ENCODE measurements at places on chromosomes 7 and 10.

DNA sequence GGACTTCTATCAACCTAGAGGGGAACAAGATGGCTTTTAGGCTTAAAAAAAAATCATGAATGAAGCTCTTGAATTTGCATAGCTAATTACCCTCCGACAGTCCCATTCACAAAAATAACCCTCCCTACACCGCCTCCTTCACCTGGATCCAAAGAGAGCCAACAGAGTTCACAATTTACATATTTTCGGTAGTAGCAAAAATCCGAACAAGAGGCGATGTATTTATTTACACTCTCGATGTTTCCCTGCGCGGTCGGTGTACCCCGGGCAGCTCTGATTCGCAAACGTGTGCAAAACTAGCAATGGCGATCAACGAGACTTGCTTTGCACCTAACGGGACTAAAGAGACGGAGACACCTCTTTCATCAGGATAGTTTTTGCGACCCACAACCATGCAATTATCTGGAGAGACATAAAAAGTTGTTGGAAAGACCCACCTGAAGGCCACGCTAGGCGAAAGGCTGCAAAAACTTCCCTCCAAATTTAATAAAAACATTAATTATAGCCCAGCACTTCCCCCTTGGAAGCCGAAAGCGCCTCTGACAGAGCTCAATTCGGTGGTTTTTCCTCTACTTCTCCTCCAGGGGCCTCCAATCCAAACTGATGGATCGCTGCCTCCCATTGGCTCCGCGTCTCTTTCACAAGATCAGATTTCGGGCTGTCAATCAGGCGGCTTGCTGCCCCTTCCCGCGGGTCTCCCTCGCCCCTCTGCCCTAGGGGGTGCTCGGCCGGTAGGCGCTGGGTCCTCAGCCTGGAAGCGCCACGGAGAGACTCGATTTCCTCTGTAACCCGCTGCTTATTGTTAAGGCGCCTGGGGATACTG lies at the start of gene ETV1:
Gene ETV1 (minus strand): TSS at position 541 of the 823 bp plus-strand sequence. CDS start 614 bp downstream, outside the sequence.
- no peak for DNase-seq

- DNase-seq: no peak
These were observed 163.8 kb downstream of the ELMO1 start for GRCh38 chr7:37284805-37285231.

GRCh38 chr10:46040004-46040403 lies 6.1 kb downstream of the MSMB start:
- no peak for DNase-seq

DNA sequence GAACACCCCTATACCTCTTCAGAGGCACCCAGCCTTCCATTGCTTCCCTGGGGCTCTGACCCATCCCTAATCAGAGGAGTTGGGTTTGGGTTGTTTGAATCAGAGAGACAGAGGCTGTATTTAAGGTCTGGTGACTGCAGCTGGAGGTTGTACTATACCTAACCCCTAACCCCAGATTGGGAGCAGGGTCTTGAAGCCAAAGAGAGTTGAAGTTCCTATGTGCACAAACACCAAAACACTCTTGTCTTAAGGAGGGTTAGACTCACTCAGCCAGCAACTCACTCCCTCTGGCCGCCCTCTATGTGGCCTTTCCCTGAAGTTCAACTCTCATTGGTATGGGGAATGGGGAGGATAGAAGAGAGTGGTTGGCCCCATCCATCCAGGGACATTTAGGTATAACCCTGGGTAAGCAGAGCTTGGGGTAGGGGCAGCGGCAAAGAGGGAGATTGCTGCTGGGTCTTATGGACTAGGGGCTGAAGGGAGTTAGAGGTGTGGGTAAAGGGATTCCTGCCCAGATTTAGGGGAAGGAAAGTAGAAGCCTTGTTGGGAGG lies 80.0 kb downstream of the PAX2 start:
- no peak for DNase-seq

DNA sequence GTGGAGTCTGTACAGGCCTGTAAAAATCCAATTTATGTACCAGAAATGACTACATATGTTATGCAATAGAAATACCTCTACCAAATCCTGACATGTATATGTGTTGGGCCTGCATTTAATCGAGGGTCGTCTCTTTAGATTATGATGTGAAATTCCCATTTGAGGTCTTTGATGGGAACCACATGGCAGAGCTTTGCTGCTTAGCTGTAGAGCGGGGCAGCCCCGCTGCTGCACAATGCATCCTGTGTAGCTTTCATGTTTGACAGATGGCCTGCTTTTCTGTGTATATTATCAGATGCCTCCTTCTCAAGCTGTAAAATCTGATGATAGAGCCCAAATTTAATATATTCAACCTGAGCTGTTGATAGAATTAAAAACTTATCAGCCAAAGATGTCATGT lies 65.8 kb downstream of the RAB18 start:
- no peak for DNase-seq

DNA sequence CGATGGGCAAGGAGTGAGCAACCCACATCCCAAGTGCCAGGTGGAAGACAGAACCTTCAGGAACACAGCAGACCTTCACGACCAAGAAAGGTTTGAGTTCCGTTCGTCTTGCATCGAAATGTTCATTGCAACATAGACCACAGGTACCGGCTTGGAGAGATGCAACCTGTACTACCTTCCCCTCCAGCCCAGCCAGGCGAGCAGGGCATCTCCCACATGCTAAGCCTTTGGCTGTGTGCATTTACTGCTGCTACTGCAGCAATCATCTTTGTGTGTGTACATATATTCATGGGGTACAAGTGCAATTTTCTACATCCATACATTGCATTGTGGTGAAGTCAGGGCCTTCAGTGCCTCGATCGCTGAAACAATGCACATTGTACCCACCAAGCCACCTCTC lies 58.8 kb downstream of the CTBP2 start:
- DNase-seq: no peak

DNA sequence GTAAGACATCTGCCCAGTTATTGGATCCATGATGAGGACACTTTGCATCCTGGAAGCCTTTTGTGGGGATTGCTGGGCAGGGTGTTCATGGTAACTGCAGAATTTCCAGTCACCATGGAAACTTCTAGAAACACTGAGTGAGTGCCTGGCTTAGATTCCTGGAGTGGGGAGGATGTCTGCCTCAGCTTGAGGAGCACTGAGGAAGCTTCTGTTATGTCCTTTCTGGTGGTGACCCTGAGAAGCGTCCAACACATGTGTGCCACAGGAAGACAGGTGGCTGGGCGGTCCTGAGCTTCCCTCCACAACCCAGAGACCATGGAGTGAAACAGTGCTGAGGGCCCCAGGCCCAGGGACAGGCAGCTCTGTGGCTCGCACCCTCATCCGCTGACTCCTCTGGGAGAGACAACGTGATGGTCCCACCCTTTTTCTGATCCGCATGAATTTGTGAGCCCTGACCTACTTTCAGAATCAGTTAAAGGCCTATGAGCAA lies 191.8 kb upstream of the CXCL12 start:
- DNase-seq: no peak

- no peak for DNase-seq
These were observed 3.1 kb downstream of the PALS2 start for GRCh38 chr7:24576171-24577025.

- DNase-seq: no peak
These were observed 613.7 kb upstream of the MKI67 start for GRCh38 chr10:128739930-128740329.

DNA sequence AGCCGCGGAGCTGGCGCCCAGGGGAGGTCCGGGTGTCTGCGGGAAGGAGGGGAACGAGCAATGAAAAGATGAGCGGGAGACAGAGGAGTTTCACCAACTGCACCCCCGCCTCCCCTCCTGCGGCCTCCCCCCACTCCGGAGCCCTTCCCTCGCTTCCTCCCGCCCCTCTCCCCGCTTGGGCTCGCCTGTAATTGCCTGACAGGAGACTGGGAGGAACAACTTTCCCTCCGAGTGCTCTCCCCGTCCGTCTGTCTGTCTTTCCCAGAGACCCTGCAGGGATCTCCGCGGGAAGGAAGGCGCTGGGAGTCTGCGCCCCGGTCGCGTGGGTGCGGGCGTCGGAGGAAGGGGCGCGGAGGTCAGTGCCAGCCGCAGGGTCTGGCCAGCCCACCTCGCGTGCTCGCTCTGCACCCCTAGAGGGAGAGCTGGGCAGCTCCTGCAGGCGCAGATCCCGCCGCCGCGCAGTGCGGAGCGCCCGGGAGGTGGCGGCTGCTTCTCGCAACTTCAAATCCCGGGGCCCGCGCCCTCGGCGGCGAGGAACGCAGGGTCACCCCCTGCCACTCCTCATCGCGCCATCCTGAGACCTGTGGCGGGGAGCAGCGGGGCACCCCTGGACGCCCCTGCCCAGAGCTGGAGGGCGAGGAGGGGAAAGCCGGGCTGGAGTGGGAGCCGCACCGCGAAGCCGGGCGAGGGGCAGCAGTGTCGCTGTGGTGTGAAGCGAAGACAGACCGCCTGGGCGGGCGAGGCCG lies 511 bp upstream of the NRP1 start:
- peak; percentile 86 for DNase-seq

DNA sequence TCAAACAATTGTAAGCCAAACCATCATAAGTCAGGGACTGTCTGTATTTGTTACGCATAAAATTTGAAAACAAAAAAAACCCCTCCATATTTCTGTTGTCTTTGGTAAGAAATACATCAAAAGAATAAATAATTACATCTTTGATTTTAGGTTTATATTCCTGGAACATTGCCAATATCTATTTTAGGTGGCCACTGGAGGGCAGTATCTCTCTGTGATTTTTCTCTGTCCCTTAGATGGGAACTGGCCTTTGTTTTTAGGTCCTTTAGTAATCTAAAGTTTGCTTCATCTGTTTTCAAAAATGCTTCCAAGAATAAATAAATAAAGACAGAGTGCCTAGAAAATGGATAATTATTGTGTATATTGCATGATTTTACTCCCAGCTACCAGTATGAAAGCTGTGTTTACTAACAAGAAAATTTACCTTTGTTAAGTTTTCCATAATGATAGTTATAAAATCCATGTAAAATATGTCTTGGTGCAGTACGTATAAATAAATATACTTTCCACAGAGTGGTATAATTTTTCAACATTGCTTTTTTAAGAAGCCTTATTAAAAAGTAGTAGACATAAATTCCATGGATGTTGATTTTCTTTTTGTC lies 64.2 kb downstream of the PHYHIPL start:
- no peak for DNase-seq

DNA sequence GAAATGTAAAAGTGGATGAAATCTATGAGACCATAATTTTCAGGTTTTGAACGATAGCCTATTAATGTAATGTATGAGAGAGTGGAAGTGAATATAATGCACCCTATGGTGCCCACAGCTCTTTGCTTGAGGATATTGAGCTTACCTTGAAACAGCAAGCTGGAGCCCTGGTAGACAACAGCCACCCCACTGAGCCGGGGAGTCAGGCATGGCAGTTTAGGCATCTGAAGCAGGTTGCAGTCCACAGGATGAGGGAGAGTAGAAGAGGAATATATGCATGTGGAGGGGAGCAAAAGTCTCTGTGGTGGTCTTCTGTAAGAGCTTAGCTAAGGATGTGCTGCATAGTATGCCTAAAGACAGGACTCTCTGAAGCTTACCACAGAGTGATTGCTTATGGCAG lies 817.3 kb downstream of the DNAJB9 start:
- no peak for DNase-seq

DNA sequence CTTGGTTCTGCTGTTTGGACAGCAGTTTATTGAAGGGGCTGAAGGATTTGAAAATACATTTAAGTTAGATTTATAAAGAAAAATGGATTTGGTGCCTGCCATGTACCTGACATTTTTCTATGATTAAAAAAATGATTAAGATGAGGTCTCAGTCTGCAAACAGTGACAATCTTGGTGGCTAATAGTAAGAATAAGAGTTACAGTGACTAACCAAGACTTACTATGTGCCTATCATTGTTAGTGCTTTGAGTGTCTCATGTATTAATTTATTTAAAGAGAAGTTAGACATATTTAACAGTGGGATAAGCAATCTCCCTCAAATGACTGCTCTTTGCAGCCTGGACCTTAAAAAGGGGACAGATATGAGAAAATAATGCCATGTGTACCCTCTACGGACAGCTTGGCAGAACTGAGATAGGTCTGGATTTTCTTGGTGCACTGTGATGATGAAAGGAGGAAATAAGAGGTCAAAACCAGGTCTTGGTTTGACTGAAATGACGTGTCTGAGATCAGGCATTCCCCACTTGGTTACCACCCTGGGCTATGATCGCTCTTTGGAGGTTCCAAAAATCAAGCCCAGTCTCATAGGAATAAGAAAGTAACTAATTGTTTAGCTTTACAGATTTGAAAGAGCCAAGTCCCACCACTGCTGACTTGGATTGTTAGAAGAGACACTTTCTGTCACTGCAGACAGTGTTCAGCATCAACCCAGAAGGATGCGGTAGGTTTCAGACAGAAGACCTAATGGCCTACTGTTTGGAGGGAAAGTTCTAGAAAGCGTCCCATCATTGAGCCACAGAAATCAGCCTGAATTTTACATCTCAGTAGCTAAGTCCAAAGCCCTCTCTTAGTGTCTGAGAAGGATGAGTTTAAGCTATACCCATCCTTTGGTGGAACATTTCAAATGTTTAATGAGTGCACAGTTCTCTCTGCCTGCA lies 2.1 kb downstream of the CASP7 start:
- DNase-seq: no peak

- no peak for DNase-seq
These were observed 258.6 kb upstream of the TCERG1L start for GRCh38 chr10:131569851-131570715.

GRCh38 chr7:144936314-144936713 lies 100.5 kb upstream of the TPK1 start:
- no peak for DNase-seq

DNA sequence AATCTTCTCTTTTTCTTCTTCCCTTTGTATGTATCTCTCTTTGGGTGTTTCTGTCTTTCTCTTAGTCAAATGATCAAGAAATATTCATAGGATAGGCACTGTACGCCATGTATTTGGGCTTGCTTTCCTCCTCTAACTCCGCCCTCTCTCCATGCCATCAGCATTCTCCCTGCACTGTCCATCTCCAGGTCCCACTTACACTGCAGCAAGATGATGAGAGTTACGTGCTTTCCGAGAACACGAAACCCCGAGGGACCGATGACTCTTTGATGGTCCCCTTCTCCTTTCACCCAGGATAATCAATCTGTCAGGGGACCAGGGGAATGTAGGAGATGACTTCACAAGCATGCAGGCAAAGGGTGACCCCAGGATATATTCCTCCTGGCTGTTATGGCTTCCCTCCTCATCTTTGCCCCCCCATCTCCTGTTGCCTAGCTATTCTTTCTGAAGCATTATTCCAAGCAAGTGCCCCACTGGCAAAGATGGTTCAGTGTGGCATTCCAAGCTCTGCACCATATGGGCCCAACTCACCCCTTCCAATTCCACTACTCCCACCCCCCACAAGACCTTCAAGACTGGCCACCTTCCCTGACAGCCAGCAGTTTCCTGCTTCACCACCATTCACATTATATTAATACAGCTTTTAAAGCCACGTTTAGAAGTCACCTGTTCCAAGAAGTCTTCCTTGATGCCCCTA lies 40.0 kb downstream of the HIF1AN start:
- DNase-seq: no peak

GRCh38 chr7:57071-57470 lies 135.3 kb upstream of the FAM20C start:
- no peak for DNase-seq

GRCh38 chr7:9836671-9837070 lies 1137.0 kb upstream of the PHF14 start:
- DNase-seq: no peak

GRCh38 chr7:103637726-103638125 lies 191.7 kb upstream of the SLC26A5 start:
- no peak for DNase-seq

- no peak for DNase-seq
These were observed 38.1 kb downstream of the COL26A1 start for GRCh38 chr7:101400751-101401150.

All from bone marrow (tissue), 2 donors.